Umbilical cord (tissue), 2 donors: ENCODE measurements at places on chromosomes 3 and 15. TPM values are rescaled to one million over a fixed set of nuclear protein-coding genes. Genes with fewer than 3 reads are reported as not detected.

DNA sequence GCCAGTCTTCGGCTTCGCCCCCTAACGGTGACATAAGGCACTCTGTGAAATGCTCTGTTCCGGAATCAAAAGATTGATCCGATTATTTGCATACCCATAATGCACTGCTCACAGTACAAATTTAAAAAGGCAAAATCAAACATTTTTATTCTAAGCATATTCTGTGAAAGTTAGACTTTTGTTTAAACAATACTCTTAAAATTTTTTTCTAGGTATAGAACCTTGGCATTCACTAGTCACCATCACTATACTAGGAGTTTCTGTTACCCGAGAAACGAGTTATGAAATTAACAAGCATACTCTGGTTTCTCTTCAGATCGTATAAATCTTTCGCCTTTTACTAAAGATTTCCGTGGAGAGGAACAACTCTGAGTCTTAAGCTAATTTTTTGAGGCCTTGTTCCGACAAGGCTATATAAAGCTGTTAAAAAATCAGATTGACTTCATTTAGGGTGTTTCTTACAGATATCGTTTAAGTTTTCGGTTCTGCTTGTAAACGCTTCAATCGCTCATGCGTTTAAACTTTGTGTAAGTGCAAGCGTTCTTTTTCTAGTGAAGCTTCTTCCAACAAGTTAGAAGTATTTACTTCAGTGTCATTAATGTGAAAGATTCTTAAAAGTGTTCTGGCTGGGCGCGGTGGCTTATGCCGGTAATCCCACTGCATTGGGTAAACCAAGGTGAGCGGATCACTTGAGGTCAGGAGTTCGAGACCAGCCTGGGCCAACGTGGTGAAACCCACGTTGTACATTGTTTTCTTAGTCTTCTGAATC lies at the start of gene RNU5B-1:
RNU5B-1 (plus strand) TSS at position 297 of the 769 bp plus-strand sequence.
- peak; percentile 98 for DNase-seq

DNA sequence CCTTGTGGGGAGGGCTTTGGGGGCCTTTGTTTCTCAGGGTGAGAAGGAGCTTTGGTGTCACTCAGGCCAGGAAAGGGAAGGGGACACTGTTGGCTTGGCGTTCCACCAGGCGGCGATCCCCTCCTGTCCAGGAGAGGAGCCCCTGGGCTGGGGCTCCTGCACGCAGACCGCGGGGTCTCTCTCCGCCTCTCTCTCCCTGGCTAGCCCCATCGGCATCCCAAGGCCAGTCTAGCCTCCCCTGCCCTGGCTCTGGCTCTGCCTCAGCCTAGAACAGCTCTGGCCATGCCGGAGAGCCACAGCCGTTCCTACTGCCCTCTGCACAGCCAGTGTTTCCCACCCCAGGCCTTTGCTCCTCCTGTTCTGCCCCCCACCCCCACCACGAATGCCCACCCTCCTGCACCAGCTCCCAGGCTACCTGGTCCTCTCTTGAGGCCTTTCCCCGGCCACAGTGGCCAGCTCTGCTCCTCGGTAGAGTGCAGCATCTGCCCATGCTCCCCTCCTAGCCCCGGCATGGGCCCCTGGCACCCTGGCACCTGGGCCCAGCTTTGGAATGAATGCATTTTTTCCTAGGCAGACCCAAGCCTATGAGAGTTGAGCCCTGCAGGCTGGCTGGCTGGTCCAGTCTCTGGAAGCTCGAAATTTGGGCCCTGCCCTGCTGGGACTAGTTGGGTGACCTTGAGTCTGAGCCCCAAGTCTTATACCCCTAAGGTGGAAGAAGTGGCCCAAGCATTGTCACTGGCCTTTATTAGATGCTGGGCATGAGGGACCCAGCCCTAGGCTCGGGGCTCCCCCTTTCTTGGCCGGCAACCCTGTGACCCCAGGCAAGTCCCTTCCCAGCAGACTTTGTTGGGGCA lies 2.4 kb downstream of the PLXNA1 start:
- no peak for DNase-seq

DNA sequence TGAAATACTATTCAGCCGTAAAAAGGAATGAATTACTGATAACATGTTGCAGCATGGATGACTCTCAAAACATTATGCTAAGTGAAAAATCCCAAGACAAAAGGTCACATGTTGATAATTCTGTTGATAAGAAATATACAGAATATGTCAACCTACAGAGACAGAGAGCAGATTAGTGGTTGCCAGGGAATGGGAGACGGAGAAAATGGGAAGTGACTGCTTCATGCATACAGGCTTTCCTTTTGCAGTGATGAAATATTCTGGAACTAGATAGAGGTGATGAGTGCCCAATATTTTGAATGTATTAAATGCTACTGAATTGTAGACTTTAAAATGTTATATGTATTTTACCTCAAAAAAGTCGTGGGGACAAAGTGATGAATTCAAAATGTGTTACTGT lies 56.2 kb downstream of the ABHD2 start:
- DNase-seq, result no peak

DNA sequence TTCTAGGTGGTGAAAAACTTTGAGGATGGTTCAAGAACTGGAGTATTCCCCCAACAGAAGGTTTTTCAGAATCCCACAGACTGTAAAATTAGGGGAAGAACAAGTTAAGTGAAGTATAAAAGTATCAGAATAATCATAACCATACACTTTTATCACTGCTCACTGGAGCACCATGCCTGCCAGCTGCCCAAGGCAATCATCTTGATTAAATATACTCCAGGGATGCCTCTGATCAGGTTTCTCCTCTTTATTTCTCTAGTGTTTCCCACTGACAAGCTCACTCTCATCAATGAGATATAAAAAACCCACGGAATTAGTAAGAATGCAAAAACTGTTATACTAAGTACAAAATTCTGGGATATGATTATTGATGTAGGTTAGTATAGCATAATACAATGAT lies 108.0 kb downstream of the STAG1 start:
- DNase-seq, result no peak

DNA sequence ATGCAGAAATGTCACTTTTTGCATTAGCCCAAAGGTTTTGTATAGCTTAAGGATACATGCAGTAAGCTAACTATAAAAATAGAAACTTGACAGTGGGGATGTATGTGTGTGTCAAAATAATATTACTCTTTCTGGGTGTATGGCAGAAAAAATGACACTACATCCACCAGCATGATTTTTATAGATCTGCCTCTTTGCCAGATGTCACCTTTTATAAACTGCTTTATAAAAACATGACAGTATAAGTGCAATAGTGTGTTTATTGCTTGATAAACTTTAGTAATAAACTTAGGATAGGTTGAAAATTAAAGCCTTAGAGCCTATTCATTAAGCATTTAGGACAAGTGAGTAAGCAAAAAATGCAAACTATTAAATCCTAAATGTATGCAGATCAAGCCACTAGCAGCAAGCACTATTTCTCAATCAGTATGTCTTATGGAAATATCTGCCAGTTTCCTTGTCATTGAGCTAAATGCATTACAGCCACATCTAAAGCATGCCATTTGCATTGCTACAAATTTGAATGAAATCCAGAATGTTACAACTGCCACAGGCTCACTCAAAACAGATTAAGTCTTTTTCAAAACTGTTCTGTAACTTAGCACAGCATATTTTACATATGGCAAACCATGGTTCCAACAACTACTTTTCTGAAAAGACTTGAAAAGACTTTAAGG lies 935.0 kb downstream of the FHIT start:
- peak; percentile 91 for DNase-seq

DNA sequence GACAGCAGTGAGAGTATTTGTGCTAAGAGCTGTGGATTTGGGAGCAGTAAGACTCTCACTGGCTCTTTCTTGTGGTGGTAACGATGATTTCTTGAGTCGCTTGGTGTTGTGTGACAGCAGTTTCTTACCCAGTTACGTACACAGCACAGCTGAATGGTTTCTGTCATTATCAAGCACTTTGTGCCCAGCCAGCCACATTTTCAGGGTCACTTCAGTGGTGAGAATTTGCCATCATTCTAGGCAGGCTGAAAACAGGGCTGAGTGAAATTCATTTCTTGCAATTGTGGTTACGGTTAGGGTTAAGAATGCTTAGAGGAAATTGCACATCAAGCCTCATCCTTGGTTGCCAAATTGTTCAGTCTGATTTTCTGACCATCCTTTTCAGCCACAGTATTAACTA lies 130.1 kb downstream of the RYR3 start:
- DNase-seq, result no peak

GRCh38 chr3:107413264-107413663 lies 36.0 kb downstream of the CCDC54 start:
- DNase-seq, result no peak

DNA sequence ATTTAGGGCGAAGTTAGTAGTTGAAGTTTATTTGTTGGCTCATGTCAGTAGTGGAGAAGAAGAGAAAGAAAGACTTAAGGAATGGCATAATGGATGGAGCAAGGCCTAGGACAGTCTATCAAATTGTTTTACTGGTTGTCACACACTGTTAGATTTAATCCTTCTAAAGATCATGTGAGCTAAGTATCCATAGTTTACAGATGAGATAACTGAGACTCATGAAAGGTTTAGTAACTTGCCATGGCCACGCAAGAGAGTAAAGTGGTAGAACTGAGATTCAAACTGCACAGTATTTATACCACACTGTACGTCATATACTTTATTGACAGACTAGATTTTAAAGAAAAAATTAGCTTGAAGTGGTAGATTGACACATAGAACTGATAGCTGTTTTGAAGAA lies 11.4 kb downstream of the SPRED1 start:
- DNase-seq, result no peak

- DNase-seq, result no peak
Observed at GRCh38 chr15:57690341-57690966, 16.1 kb upstream of the POLR2M start.

- no peak for DNase-seq
Observed at GRCh38 chr15:89068325-89068784, 19.9 kb upstream of the ABHD2 start.

GRCh38 chr3:156233876-156234275 lies 113.5 kb downstream of the KCNAB1 start:
- DNase-seq, result no peak

DNA sequence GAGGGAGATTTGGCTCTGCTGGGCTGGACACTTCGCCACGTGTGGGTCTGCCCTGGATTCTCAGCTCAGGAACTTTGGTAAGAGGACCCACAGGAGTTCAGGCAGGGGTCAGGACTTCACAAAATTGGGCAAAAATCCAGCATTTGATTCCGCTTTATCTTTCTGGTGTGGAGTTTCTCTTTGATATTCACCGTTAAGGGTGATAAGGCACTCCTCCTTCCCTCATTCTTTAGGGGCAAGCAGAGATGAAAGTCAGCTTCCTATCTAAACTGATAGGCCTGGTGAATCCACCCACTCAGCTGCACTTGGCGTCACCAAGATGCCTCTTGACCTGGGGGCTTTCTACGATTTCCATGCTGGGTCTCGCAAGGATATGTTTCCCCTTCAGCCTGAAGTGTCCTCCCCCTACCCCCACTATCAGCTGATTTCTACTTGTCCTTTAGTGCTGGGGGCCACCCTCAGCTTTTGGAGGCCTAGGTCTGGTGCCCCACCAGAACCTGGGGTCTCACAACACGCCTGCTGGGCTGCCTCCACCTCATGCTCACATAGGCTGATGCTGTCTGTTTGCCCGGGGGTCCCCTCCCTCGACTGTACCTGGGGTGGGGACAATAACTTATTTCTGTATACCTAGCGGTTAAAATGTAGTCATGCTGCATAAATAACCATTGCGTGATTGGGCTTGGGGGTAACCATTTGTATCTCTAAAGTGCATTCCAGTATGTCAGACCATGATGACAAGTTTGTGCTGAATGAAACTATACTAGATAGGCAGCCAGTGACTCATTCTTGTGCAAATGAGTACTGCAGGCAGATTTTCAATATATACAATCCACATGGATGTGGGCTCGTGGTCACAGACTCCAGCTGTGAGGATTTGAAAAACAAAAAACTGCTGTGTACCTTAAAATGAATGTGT lies 248.3 kb downstream of the ADAMTS17 start:
- peak; percentile 46 for DNase-seq

DNA sequence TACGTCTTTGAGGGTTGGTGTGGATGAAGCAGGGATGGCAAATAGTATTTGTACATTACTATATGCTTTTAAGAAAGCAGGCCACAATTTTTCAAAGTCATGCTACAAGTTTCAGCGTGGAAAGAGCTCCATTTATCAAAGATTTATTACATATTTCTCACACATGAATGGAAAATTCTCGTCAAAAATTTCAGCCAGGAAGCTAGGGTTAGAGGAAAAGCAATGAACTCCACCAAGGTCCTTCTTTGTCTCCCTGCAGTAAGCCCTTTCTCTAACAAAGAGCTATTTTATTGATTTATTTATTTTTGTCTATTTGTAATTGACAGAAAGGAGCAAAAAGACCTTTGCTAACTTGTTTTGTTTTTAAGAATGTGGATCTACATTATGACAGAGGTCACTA lies 7.5 kb upstream of the ZBTB20 start:
- no peak for DNase-seq

GRCh38 chr15:79451361-79451999 lies 19.3 kb downstream of the MINAR1 start:
- DNase-seq, result no peak

DNA sequence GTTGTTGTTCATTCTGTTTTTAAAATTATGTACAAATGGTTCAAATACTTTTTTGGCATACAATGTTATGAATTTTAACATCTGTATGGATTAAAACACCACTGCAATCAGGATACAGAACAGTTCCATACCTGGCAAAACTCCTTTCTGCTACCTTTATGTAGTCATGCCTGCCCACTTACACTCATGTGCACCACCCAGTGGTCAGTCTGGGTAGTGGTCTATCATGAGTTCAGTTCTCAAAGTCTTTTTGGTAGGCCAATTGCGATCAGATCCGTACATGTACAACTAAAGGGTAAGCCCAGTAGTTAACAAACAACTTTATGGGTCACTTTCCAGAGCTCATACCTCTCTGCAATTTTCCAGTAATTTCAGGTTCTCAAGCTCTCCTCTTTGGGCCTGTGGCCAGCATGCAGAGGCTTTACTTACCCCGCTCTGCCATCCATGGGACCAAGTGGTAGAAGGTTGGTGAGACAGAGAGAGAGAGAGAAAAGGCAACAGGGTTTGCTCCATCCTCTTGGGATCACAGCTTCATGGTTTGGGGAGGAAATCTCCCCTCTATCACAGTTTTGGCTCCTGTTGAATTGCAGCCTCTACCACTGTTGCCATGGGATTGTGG lies 63.9 kb upstream of the FAM98B start:
- DNase-seq, result peak; percentile 42

GRCh38 chr15:47715856-47716445 lies 1.4 kb upstream of the SEMA6D start:
- DNase-seq, result peak; percentile 49

DNA sequence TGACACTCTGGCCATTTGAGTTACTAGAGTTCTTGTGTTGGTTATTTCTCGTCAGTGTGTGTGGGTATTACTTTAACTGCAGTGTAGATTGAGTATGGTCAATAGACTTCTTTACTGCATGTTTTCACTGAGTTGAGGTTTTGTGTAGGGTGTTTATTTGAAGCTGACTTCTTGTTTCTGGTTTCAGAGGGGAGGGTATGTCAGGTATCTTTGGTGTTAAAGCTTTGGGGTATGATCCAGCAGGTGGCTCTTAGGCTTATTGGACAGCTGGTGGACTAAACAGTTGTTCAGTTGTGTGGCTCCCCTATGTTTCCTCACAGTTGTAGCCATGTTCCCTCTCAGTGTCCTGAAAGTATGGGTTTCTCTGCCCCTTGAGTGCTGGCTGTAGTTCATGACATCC lies 72.0 kb downstream of the AKAP13 start:
- DNase-seq, result no peak

FGD5 gene
- total RNA-seq, result 10.1 TPM

GPR27 gene
- total RNA-seq, result 1.2 TPM

IMPDH2 gene
- 181 TPM for total RNA-seq

C3orf85 gene
- 2.6 TPM for total RNA-seq

DYNLT2B gene
- 17.3 TPM for total RNA-seq

MB21D2 gene
- total RNA-seq, result 31.1 TPM

FSTL1 gene
- total RNA-seq, result 1,082 TPM

KBTBD12 gene
- total RNA-seq, result 7.2 TPM

GPR62 gene
- total RNA-seq, result not detected

RARRES1 gene
- 2.6 TPM for total RNA-seq
